ENCODE measurements at places on chromosomes 3 and 15.
A peak's percentile ranks its signal among the peaks of the same experiment; 100 is the strongest.

DNA sequence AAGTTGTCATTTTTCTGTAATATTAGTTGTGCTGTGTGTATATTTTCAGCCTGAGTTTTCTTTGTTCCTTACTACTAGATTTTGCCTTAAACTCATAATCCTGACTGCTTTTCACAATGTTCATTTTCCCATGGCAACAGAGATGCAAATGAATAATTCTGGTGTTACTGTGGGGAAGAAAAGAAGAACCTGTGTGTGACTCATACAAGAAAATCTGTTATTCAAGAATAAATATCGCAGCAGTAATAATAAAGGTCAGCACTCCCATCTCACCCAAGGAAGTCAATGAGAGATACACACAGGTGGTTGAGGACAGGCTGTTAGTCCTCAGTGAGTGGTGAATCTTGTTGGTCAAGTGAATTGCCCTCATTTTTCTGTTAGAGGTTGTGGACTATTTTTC lies 656.6 kb upstream of the NAALADL2 start:
- DNase-seq: no peak

DNA sequence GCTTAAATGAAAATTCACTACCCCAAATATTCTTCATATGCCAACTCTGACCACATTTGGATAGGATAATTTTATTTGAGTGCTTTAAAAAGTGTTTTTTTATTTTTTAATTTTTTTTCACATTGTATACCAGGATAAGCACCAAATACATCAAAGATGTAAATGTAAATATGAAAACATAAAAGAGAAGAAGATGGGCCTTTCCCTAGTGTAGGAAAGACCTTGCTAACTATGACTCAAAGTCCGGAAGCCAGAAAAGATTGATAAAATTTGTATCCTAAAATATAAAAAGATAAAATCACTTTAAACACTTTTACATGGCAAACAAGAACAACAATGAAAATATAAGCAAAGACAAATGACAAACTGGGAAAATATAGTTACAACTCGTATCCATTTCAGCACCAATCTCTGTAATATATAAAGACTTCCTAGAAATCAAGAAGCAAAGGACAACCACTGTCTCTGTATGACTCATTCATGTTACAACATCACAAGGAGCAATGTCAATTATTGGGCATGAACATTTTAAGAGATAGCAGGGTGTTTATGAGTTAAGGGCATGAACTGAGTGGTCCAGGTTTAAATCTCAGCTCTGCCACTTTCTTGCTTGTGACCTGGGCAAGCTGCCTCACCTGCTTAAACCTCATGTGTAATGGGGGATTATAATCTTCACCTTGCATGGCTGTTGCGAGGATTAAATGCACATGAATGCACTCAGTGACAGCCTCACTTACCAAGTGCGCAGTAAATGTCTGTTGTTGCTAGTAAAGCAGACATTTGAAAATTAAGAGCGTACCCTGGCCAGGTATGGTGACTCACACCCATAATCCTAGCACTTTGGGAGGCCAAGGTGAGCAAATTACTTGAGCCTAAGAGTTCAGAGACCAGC lies 25.3 kb upstream of the ARHGEF3 start:
- DNase-seq: no peak

- no peak for DNase-seq
Observed at GRCh38 chr15:48536681-48537091, 108.8 kb downstream of the FBN1 start.

DNA sequence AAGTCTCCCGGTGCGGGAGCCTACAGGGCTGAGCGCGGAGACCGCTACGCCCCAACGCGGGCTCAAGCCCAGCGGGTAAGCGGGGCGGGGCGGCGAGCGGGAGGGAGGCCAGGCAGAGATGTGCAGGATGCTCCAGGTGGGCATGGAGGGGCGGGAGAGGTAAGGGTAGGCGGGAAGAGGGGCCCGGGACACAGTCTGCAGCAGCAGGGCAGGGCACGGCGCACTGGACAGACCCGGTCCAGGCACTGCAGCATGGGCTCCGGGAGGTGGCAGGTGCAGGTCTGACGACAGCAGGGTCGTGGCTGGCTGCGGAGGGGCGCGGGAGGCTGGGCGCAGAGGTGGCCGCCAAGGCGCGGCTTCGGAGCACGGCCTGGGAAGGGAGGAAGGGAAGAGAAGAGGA lies 102.8 kb downstream of the GABRB3 start:
- no peak for DNase-seq

DNA sequence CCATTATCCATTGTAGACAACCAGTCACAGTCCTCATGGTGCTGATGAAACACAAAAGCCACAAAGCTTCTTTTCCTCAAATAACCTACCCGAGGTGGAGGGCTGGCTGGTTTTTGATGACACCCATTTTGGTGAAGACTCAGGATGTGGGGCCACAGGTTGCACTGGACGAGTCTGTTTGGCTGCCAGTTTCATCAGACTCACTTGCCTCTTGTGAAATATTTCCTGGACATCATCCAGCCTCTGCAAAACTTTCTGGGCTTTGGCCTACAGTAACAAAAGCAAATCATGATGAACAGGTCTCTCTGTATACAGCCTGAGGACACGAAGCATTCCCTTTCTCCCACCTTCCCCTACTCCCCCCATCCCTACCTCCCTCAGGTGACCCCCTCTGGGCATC lies 42.2 kb downstream of the B3GNT5 start:
- DNase-seq: no peak

- DNase-seq: peak; percentile 41
Observed at GRCh38 chr3:124246949-124247348, 255.0 kb upstream of the ROPN1 start.

DNA sequence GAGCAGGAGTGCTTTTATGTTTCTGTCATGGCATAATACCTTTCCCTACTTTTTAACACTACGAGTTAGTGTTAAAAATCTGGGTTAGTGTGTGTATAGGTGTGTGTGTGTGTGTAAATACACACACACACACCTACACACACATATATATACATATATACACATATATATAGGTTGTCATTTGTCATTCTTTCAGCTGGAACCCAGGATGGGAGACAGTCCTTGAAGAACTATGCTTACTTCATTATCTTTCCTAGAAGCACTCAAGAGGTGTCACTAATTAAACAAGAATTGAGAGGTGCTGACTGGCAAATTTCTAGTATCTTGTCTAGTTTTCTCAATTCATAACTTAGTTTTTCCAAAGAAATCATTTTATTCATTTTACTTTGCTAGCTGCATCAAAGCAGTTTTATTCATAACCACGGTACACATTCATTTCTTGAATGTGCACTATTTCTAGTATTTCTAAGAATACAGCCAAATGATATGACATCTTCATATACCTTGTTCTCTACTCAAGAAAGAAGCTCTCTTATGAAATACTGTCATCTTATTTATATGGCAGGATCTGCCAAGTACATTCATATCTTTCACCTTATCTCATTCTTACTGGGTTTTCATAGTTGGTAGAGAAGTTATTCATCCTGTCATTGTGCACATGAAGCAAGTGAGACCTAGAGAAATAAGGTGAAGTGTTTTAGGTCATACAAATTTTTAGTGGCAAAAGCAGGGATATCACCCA lies 46.6 kb downstream of the ISL2 start:
- DNase-seq: no peak

GRCh38 chr15:76439542-76439941 lies 103.0 kb downstream of the ISL2 start:
- DNase-seq: no peak

GRCh38 chr3:68963891-68964290 lies 31.5 kb upstream of the TAFA4 start:
- DNase-seq: no peak

- DNase-seq: peak; percentile 18
Observed at GRCh38 chr3:148955544-148956346, 35.6 kb upstream of the GYG1 start.

DNA sequence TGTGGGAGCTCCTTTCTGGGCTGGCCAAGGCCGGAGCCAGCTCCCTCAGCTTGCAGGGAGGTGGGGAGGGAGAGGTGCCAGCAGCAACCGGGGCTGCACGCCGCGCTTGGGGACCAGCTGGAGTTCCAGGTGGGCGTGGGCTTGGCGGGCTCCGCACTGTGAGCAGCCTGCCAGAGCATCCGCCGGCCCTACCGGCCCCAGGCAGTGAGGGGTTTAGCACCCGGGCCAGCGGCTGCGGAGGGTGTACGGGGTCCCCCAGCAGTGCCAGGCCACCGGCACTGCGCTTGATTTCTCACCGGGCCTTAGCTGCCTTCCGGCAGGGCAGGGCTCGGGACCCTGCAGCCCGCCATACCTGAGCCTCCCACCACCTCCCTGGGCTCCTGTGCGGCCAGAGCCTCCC lies 651.0 kb upstream of the ARPP21 start:
- no peak for DNase-seq

DNA sequence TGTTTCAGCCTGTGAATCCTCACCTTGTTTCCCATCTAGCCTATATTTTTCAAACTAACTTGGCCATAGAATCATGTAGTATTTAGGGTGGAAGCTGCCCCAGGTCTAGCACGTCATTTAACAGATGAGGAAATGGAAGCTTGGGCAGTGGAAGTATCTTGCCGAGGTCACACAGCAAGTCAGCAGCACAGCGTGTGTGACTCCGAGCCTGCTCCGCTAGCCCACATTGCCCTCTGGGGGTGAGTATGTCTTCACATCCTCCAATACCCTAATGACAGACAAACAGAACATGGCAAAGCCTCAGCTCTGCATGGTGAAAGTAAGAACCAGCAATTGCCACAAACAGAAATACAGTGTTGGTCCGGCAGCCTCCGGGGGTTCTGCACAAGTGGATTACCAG lies 2.2 kb upstream of the CCR5 start:
- peak; percentile 54 for DNase-seq

DNA sequence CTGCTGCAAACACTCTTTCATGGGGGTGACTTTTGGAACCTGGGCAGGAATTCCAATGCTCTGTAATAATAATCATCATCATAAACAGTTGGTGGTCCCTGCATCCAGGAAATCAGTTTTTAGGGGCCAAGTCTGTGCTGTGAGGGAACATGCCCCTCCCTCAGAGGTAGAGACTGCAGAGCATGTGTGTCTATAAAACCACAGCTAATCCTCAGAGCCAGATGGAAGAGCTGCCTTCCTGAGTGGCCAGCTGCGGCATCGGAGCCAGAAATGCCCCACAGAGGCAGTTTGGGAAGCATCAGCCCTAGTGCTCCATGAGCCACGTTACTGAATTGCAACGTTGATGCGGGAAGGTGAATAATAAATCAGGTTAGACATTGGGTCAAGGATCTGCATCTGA lies 12.9 kb upstream of the TPM1 start:
- DNase-seq: no peak

- no peak for DNase-seq
Observed at GRCh38 chr3:10596746-10597448, 91.5 kb upstream of the ATP2B2 start.

- DNase-seq: no peak
Observed at GRCh38 chr15:42616107-42616506, 40.7 kb downstream of the STARD9 start.

All from GM13976 (cell line).